ENCODE measurements at places on chromosomes 2 and 18.

- DNase-seq = no peak
Measured at GRCh38 chr18:22347606-22348511, 69.9 kb downstream of the CTAGE1 start.

DNA sequence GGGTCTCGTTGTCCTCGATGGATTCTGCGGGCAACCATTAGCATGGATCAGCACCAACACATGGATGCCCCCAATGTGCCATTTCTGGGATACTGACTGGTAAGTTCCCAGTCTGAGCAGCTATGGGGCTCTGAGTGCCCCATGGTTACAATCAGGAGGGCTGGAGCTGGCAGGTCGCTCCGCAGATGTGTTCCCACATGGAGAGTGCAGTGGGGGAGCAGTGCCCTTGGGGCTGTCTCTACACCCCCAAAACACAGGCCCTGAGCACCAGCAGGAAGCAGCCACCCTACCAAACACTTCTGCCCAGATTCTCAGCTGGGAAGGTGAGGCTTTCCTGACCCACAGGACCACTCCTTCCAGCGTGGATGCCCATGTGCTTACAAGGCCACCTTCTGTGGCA, 8.0 kb downstream of the NGEF start:
- DNase-seq = no peak

DNA sequence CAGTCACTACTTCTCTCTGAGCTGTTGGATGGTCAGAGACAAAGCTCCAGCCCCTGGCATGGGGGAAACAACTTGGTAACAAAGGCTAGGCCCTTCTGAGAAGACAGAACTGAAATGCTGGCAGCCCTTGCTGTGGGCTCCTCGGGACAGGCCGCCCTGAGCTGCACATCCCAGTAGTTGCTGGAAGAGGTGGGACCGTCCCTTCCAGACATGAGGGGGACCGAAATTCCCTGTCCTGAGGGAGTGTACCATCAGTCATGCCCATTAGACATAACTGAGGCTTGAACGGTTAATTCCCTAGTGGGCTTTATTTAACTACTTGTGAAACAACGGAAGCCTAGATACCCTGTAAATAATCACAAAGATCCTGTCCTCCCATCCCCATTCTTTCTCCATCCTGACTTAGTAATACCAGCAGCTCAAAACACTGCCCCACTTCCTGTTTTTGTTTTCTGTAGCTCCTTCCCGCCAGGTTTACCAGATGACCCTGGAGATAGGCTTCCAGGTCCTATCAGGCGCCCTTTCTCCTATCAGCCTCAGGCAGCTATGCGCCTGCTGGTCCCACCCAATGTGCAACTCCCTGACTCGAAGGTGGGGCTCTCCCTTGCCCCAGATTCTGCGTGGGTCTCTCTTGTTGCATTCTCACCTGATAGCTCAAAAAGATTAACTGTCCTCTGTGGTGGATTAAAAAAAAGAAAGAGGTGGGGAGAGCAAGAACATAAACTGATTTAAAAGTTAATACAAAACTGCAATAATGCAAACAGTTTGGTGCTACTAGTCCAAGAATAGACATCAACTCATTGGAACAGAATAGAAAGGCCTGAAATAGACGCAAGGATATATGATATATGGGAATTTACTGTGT, 37.0 kb upstream of the NT5DC4 start:
- DNase-seq = no peak

GRCh38 chr18:51053814-51054213, 23.8 kb downstream of the SMAD4 start:
- DNase-seq = no peak

GRCh38 chr2:85781013-85781332, 27.2 kb downstream of the ATOH8 start:
- DNase-seq = no peak

- no peak for DNase-seq
Measured at GRCh38 chr2:120988051-120988699, 252.5 kb downstream of the GLI2 start.

- DNase-seq = no peak
Measured at GRCh38 chr2:85732467-85733120, 21.2 kb upstream of the ATOH8 start.

DNA sequence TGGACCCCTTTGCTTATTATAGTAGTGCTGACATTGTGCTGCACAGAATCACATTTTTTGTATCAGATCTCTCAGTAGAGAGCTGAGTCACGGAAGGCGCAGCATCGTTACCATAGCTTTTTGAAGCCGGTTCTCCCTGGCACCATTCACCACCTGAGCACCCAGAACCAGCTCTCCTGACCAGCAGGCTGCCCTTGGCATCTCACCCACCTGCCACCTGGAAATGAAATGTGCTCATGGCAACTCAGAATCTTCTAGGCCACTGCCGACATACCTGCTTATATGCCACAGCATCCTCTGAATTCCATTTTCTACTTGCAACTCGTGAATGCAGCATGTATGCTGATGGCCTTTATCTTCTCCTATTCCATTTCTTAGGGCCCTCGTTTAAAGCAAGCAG, 62.7 kb downstream of the COA5 start:
- no peak for DNase-seq

DNA sequence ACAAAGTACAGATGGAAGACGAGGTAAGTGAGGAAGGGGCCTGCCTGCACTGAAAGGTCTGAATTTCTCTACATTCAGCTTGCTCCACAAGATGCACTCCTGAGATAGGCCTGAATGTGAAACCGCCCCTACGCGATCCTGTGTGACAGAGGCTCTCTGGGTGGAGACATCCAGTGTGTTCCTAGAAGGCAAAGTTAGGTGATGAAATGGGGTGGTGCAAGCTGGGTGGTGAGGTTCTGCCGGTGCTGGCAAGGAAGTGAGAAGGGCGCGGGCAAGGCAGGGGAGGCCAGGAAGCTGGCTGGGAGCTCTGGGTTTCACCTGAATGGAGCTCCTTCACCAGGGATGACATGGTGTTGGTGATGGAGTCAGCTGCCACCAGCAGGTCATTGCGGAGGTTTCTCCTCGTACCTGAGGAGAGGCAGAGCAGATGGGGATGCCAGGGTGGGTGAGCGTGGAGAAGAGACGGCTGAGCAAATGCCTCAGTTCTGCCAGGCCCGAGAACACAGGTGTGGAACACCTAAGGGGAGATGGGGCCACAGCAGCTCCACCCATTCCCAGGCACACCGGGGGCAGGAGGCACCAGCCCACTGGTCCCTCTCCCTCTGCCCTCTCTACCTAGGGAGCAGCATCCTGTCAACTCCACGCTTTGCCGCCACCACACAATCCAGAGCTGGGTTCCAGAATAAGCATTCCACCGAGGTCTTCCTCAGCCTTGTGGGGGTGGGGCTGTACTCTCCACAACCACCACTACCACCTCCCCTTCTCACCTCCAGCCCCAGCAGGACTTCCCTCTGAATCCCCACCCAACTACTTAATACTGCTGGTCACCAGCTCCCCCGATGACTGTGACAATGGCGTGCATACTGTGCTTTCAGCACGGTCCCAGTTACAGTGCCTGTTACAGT, 45.5 kb upstream of the DNMT3A start:
- no peak for DNase-seq

- no peak for DNase-seq
Measured at GRCh38 chr2:241511091-241511741, 2.8 kb upstream of the STK25 start.

DNA sequence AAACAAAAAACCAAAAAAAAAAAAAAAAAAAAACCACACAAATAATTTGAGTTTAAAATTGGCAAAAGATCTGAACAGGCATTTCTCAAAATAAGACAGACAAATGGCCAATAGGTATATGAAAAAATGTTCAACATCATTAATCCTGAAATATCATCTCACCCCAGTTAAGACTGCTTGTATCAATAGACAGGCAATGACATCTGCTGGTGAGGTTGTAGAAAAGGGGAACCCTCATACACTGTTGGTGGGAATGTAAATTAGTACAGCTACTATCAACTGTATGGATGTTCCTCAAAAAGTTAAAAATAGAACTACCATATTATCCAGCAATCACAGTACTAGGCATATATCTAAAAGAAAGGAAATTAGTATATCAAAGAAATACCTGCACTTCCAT, 523.1 kb downstream of the XIRP2 start:
- no peak for DNase-seq

DNA sequence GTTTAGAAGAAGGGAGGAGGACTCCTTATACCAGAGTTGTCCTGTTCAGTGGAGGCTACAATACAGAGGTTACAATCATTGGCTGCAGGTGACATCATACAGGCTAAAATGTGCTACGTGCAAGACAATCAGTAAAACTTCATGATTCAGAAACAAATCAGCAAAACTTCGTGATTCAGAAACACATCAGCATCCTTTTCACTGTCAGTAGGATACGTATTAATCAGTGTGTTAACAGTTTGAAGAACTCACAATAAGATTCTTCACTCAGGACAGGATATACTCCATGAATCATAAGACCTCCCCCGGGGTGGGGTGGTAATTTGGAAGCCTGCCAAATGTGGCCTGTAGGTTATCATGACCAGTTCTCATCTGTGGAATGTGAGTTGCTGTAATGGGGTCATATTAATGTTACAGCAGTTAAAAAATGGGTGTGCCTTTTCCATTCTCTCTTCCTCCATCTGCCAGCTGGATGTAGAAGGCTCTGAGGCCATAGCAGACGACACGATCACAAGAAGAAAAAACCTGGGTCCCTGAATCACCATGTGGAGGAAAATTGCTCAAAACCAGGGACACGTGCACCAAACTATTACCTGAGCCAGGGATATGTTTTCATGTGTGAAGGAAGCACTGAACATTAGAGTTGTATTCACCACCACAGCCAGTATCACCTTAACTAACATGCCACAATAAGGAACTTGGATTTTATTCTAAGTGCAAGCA, 134.8 kb upstream of the CREB1 start:
- no peak for DNase-seq

GRCh38 chr2:23801396-23801795, 125.5 kb downstream of the ATAD2B start:
- no peak for DNase-seq

GRCh38 chr18:31156821-31157763, 5.6 kb downstream of the DSC1 start:
- no peak for DNase-seq

DNA sequence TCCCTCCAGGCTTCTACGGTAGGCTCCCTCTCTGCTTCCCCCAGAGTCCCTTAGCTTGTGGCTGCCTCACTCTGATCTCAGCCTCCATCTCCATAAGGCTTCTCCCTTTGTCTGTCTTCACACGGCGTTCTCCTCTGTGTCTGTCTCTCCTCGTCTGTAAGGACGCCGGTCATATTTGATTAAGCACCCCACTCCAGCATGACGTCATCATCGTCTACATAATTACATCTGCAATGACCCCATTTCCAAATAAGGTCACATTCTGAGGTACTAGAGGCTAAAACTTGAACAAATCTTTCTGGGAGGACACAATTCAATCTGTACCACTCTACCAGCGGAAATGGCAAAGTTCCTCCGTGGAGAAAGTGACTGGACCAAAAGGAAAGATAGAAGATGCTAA, 8.3 kb upstream of the COL6A3 start:
- DNase-seq = no peak

DNA sequence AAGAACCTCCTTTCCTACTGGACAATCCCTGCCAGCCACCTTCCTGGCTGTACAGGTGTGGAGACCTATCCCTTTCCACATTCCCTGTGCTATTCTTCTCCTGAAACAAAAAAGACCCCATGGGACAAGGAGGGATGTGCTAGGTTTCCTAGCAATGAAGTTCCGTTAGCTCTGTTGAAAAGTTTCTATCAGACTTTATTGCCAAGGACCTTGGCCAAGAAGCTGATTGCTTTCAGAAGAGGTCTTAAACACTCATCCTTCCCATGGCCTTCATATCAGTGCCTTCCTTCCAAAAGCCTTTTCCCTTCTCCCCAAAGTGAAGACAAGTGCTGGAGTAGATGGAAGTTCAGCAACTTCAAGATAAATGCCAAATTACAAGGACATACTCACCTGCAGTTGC, 194.8 kb downstream of the AGPS start:
- DNase-seq = no peak

DNA sequence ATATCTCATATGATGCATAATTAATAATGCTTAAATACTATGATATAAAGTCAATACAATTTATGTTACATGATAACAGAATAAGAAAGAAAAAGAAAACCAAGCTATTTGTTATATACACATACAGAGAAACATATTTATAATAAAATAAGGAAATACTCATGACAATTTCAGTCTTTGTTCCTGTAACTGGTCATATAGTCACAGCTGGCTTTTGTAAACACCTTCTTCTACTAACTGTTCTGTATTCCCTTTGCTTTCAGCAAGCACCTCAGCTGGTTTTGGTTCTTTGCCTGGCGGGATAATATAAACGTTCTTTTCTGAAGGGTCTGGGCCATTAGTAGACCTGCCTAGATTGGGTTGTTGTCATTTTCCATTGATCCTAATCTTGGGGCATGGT, 158.5 kb downstream of the COPS8 start:
- DNase-seq = no peak

DNA sequence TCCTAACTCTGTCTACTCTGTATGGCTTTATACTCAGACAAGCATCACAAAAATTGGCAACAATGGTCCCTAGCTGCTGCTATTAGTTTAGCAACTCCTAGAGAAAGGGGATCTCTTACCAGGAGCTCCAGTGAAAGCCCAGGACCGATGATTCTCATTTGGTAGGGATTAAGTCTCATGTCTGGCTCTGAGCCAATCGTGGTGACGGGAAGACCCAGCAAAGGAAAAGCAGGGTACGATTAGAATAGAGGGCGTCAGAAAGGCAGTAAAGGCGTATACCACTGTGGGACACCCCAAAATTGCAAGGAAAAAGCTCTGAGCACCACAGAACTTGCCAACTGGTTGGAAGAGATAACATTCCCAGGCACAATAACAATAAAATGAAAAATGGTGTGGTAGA, 129.5 kb downstream of the MTCL1 start:
- DNase-seq = no peak

GRCh38 chr2:215611609-215612386, 175.9 kb upstream of the FN1 start:
- DNase-seq = no peak

DNA sequence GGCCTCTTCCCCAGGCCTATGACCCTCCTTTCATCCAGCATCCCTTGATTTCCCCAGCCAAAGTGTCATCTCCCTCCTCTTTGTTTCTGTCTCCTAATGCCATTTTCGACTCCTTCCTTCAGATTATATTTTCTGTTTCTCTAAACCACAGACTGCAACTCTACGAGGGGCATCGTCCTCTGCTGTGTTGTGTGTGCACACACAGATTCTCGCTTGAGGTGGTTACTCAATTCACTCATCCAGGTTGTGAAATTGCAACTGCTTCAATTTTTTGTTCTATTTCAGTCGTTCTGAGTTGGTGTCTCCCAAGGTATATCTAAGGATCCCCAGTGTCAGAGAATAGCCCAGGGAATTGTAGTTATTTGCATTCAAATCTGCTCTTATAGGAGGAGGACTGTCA, 113.5 kb upstream of the NDUFV2 start:
- DNase-seq = no peak

DNA sequence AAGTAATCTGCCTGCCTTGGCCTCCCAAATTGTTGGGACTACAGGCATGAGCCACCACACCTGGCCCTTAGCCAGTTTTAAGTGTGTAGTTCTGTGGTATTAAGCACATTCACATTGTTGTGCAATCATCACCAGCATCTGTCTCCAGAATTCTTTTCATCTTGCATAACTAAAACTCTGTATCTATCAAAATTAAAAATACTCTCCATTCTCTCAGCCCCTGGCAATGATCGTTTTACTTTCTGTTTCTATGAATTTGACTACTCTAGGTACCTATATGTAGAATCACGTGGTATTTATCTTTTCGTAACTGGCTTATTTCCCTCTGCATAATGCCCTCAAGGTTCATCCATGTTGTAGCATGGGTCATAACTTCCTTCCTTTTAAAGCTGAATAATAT, 45.5 kb upstream of the CAVIN2 start:
- no peak for DNase-seq
